AG08396 (cell line): ENCODE measurements at places on chromosomes 16 and 17.

- no peak for DNase-seq
Observed at GRCh38 chr17:22462461-22462860, 770.1 kb downstream of the KCNJ18 start.

GRCh38 chr17:80397034-80397387 lies 18.0 kb upstream of the ENDOV start:
- DNase-seq: no peak

DNA sequence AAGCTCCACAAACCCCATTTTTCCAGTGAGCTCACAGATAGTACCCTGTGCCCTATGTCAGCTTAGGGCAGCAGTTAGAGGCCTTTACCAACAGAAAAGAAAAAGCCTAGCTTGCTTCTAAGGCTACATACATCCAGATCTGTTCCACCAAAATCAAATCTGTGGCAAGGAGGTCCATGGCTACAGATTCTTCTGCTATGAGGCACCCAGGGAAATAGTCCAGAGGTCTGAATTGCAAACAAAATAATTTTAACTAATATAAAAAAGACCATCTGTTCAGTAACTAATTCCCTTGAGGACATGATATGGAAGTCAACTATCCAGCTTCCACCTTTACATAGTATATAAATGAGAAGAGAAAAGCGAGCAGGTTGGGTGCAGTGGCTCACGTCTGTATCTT lies 129.3 kb downstream of the PARN start:
- no peak for DNase-seq

- DNase-seq: peak; percentile 44
Observed at GRCh38 chr17:50565402-50566350, 5.2 kb downstream of the CACNA1G start.

DNA sequence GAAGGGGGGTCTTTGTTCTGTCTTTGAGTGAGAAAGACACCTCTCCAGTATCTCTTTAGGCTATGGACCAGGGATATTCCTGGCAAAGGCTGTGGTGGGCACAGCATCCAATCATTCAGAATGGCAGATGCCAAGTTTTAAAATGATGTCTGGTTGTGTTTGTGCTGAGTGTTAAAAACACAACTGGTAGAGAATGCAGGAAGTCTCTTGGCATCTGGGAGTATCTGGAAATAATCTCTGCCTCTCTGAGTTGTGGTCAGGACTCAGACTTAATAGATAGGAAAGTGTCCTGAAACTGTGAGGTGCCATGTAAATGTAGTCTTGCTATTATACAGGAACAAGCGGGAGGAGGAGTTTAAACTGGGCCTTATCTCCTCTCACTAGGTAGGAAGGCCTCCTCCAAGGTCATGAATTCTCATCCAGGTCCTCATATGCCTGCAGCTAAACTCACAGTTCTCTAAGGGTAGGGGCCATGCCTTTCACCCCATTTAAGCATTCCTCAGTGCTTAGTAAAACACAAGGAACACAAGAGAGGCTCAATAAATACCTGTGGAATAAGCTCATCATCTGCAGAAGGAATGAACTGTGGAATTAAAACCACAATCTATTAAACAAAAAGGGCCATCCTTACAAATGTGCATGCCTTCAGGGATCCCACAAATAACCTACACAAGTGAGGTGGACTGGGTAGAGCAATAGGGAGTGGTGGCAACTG lies 317.6 kb downstream of the CBLN1 start:
- peak; percentile 77 for DNase-seq

DNA sequence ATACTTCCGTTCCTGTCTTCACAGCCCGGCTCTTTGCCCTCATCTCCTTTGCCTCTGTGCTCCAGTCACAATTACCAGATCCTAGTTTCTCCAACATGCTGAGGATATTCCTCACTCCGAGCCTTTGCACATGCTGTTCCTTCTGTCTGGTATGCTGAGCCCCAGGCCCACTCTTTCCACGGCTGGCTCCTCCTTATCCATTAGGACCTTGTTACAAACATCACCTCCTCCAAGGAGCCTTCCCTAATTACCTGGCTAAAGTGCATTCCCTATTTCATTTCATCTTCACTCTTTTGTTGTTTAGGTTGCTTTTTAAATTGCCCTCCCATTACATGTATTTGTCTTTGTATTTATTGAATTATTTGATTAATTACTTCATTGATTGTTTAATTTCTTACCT lies 14.9 kb upstream of the ADGRG1 start:
- DNase-seq: no peak

DNA sequence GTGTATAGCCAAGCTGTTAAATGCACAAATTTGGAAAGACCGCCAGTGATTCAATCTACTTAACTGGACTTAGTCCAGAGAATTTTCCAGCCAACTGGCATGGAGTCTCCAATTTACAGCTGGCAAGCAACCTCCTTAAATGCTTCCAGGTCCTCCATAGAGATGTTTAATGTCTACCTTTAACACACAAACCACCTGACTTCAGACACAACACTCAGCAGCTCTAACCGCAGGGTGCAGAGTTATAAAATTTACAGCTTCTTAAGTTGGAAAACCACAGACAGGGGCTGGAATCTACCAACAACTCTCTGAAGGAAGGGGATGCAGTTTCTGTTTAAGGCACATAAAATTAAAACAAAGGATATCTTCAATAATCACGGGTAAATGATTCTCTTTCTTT lies 106.9 kb downstream of the SYCE1L start:
- no peak for DNase-seq

GRCh38 chr17:79949656-79950209 lies 85.9 kb downstream of the TBC1D16 start:
- DNase-seq: peak; percentile 8

DNA sequence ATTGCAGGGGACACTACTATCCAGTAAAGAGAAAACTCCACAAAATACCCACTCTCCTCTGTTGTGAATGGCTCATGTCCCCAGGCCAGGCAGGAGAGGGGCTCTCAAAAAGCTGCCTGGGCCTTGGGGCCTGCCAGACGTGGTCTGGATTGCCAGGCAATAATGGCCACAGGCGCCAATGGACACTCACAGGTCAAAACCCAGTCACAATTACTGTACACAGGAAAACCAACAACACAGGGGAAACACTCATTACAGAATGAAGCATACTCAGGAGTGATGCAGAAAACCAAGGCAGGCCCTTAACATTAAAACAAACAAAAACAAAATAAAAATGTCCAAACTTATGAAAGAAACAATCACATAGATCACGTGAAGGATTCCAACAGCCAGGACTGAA lies 35.1 kb upstream of the SREBF1 start:
- DNase-seq: no peak

DNA sequence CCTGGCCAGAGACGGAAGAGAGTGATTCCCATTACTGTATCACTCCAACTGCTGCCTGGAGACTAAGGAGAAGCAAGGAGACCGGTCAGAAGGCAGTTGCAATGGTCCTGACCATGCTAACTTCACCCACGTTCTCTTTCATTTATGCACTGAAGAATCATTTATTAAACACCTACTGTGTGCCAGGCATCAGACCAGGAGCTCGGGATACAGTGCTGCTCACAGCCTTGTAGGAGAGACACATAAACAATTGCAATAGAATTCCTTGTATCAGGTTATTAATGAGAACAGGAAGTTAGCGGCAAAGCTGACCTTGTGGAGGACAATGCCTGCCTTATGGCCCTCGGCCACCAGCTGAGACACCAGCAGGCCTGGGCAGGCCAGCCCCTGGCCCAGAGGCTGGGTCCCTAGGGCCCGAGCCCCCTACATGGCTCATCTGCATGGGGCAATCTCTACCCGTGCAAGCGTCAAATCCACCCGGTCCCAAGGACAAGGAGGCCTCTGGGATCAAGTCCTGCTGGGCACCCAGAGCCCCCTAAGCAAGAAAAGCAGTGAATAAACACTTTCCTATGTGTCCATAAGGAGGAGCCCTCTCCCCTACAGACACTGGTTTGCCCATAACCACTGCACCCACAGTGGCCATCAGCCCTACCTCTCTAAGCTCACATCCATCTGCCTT lies 8.6 kb upstream of the ENPP7 start:
- no peak for DNase-seq

DNA sequence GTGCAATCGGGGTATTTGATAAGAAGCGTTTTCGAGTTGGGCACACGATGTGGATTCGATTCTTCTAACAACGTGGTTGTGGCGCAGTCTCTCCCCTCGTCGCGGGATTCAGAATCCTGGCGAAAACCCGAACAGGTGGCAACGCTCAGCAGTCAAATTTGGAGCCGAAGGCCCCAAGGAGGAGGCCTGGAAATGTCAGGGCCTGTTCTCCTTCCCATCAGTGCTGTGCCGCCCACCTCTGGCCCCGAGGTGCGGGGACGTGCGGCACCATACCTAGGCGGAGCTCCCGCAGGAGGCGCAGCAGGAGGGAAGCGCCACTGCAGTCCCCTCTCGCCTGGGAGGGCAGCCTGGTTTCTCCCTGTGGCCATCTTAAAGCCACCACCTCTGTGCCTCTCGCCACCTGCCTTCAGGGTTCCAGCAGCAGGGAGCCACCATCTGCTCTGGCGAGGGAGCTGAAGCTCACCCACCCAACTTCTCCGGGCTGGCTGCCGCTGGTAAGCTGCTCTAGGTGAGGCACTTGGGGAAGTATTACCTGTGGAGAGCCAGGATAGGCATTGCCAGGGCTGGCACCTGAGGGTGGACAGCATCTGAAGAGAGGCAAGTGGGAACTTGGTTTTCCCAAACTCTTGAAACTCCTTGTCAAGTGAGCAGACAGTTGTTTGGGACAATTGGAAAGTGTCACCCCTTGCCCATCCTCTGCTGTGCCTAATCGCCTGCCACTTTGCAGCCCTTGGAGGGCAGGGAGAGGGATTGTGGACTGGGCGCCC lies 2.6 kb upstream of the AATF start:
- DNase-seq: no peak
